ENCODE measurements at places on chromosomes 4 and X. TPM values are rescaled to one million over a fixed set of nuclear protein-coding genes. Genes with fewer than 3 reads are reported as not detected.

Gene SLC7A11
- polyA plus RNA-seq: not detected

Gene ETNPPL
- not detected for polyA plus RNA-seq

Gene RAB33B
- 2.8 TPM for polyA plus RNA-seq

Gene SPIN2A
- not detected for polyA plus RNA-seq

Gene CT47A1
- not detected for polyA plus RNA-seq

Gene MAGEA9B
- not detected for polyA plus RNA-seq

Measured in immature natural killer cell (primary cell).